HTR-8/SVneo (cell line): ENCODE measurements at places on chromosomes 16 and 17.

DNA sequence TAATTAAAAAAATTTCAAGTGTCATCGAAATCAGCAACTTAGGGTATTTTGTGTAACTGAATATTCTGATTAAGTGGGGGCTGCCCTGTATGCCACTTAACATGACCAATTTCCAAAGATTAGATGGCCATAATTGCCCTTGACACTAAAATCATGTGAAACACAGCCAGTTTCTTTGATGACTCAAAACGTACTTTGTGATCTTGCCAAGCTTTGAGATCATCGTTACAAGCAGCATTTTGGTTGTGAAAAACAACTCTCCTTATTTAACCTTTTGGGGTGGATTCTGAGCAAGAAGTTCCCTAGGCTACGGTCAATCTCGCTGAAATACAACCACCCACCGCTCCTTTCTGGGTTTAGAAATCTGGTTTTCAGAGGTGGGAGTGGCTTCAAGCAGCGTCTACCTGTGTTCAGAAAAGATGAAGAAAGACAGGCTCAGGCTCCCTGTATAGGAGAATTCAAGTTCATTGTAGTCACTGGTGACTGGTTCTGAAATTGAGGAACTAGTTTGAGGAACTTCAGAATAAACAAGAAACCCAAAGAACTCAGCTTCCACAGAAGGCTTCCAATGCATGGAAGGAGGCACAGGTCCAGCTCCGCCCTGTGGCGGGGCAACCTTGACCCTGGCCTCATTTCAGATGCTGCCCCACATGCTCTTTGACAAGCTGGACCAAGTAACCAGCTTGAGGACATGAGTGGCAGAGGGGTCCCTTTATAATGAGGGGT lies 9.4 kb downstream of the MAP3K14 start:
- DNase-seq, result no peak

DNA sequence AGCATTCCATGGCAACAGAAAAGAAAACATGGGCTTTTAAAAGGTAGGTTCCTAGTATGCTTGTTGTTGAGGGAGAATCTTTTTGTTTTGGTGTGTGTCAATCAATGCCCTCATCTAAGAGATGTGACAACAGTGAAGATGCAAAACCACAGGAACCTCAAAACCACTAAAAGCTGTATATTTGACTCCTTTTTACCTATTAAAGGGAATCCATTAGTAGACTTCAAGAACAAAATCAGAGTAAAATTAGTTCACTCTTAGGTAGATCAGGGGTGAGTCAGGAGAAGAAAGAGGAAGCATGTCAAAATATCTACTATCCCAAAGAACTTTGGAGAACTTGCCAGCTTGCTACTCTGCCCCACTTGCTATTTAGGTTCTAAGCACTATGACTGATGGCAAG lies 89.1 kb downstream of the CDK5R1 start:
- no peak for DNase-seq

DNA sequence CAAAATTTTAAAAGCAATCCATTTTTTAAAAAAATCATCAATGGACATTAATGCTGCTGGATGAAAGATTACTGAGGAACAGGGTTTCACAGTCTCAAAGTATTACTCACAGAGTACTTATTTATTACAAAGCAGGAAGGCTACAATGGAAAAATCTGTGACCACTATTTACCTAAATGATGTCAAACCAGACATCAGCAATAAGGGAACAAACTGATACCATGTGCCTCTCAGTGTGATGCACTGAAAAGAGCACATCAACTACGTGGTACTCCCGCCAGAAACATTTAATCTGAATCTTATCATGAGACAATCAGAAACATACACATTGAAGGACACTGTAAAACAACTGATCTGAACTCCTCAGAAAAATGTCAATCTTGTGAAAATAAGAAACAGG lies 124.2 kb downstream of the PARN start:
- DNase-seq, result no peak

GRCh38 chr17:61425682-61426481 lies 26.2 kb downstream of the TBX2 start:
- DNase-seq, result no peak

DNA sequence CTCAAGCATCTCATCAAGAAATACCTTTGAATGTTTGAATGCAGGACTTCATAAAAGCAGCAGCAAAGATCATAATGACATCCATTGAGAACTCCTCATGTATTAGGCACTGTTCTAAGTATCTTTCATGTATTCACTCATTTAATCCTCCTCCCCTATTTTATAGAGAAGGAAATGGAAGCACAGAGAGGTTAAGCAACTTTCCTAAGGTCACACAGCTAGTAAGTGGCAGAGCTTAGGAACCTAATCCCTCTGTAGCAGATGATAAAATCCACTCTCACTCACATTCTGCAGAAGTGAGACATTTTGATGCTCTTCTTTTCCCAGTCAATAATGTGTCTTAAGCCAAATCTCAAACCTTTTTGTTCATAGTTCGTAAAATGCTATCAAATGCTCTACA lies 350.8 kb upstream of the C16orf82 start:
- DNase-seq, result no peak

DNA sequence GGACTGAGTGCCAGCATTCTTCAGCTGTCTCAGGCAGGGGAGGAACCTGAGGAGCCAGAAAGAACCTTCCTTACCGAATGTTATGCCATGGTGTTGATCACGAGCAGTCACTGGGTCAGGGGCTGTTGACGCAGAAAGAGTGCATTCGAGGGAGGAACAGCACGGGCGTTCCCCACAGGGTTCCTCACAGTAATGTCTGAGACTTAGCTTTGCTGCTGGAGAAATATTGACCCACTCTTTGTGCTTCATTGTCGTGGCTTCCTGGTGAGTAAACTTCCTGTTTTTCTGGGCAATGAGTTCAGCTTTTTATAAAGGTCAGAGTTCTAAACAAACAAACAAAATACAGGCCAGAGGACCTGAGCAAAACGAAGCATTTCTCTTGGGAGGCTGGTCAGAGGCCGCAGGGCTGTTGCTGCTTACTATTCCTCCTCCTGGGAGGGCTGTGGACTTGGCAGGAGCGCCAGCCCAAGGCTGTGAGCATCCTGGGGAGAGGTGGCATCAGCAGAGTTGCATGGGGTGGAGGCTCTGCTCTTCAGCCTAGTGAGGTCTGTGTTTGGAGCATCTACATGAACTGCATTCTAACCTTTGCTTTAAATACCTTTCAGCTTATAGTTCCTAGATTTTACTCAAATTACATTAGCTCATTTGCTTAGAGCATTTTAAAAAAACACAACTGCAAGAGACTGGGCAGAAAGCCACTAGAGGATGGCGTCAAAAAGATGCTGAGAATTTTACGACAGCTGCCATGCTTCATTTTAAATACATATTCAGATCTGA lies 143.1 kb upstream of the CACNG5 start:
- no peak for DNase-seq

DNA sequence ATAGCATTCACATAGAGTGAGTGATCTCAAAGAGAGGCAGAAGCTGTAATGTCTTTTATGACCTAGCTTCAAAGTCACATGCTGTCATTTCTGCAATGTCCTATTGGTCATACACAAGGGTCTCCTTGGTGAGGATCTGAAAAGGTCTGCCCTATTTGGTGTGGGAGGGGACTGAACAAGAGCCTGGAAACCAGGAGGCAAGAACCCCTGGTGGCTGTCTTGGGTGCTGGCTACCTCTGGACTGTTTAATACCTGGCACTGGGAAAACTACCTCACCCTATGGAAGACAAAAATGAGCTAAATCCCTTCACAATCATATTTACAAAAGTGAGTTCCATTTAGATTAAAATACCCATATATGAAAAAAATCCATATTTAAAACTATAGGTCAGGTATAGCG lies 9.0 kb downstream of the KCTD13 start:
- no peak for DNase-seq

- DNase-seq, result no peak
These were observed 19.9 kb upstream of the COL1A1 start for GRCh38 chr17:50221266-50221863.

DNA sequence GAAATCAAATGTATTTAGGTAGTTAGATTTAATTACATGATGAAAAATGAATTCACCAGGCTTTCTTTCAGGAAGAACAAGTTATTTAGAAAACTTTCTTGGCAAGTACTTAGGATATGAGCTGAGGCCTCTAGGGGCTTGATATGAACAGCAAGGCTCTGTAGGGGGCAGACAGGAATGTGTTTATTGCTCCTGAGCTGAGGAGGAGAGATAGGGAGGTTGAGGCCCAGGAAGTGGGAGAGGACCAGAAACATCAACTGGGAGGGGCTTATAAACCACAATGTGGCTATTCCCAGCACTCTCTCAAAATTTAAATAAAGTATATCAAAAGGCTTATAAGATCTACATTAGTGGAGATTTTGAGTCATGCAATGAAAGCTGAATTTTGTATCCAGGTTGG lies 154.0 kb upstream of the MAF start:
- no peak for DNase-seq

GRCh38 chr16:3659251-3659650 lies 4.8 kb downstream of the DNASE1 start:
- peak; percentile 36 for DNase-seq

DNA sequence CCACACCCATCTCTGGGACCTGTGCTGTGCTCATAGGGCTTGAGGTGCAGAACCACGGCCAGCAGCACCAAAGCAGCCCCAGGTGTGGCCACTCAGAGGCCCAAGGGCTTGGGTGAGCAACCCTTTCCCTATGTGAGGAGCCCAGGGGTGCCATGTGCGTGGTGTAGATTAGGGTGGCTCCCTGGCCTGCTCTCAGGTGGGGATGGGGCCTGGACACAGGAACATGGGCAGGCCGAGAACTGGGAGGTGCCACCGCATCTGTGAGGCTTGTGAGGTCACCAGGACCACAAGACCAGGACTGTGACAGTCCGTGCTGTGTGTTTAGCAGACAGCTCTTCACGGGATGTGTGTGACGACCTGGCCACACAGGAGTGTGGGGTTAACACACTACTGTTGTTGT lies 103.5 kb upstream of the ZNF750 start:
- DNase-seq, result no peak

DNA sequence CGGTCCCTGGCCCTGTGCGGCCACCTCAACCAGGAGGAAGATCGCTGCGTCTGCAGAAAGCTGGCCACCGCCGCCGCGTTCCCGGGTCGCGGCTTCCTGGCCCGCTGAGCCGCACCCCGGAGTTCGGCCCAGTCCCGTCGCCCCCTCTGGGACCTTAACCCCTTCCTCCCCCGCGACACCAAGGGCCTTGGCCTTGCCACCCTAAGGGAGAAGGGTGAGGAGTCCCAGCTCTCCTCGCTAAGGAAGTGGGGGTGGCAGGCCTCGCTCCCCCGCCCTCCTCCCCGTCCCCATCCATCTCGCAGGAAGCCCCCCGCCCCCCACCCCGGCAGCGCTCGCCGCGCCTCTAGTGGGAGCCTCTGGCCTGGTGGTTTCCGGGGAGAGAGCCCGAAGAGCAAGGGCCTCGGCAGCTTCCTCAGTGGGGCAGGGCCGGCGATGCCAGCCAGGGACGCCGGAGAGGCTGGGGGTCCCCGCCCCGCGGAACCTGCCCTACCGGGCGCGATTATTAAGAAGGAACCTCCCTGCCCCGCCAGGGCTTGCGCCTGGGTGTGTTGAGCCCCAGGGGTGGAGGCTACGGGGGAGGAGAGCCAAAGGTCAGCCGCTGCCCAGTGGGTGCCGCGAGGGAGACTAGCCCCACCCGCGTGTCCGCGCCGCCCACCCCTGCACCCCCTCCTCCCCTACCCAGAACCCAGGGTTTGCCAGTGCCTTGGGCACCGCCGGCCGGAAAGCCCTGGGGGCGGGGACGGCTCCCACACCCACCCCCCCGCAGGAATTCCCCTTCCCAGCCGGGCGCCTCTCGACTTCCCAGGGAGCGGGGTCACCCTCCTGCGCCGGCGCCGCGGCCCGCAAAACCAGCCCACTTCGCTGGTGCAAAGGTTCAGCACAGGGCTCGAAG lies 6.8 kb downstream of the CBX4 start:
- no peak for DNase-seq

- no peak for DNase-seq
These were observed 32.4 kb downstream of the CCL4 start for GRCh38 chr17:36136036-36136435.

- no peak for DNase-seq
These were observed 1.1 kb downstream of the CREBBP start for GRCh38 chr16:3879258-3879886.

GRCh38 chr17:34665819-34666763 lies 86.7 kb downstream of the TMEM132E start:
- DNase-seq, result no peak

DNA sequence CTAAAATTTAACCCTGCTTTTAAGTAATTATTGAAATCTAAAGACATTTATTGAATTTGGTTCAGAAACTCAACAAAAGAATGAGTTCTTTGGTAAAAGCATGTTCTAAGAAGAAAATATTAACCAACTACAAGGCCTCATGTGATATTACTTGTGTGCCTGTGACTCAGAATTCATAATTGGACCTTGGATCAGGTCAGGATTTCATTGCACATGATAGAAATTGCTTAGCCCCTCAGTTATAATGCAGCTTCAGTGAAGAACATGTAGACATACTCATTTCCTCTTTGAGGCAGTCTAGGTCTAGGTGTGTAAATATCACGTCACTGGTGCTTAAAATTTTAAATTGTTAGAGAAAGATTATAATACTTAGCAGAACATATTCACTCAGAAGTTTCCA lies 410.0 kb upstream of the SOX9 start:
- no peak for DNase-seq

- no peak for DNase-seq
These were observed 1.4 kb upstream of the PMP22 start for GRCh38 chr17:15266325-15267125.

DNA sequence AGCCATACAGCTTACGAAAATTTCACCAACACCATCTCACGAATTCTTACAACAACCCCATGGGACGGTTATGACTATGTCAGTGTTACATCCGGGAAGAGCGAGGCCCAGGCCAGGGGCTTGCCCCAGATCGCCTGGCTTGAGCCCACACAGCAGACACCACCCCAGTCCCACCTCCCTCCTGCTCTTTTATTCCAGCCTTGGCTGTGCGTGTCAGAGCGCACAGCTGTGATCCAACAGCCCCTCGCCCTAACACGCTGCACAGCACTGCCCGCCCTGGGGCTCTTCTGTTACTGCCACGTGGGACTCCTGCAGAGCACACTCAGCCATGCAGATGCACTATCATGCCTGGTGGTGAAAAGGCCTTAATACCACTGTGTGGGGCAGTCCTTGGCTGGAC lies 127.9 kb downstream of the ENGASE start:
- no peak for DNase-seq

GRCh38 chr16:74605332-74605731 lies 1.6 kb downstream of the GLG1 start:
- no peak for DNase-seq

GRCh38 chr16:75010427-75010826 lies 11.6 kb downstream of the ZNRF1 start:
- no peak for DNase-seq

DNA sequence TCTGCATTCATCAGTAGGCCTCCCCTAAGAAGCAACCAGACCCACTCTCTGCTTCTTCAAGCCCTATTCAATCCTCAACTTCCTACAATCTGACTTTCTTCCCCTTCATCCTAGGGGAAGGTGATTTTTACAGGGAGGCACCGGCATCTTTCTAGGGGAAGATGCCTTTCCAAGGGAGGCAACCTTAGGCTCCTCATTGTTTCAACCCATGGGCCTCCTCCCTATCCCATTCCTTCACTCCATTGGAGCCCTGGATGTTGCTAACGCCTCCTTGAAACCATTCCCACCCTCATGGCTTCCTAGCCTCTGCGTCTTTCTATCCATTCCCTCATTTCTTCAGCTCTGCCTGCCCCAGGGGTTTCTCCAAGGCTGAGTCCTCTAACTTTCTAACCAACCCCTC lies 2.7 kb upstream of the CUEDC1 start:
- no peak for DNase-seq

- no peak for DNase-seq
These were observed 61.4 kb downstream of the ARHGAP17 start for GRCh38 chr16:24953721-24954120.
